ENCODE measurements at places on chromosomes 6 and 20. TPM values are rescaled to one million over a fixed set of nuclear protein-coding genes. Genes with fewer than 3 reads are reported as not detected.

DNA sequence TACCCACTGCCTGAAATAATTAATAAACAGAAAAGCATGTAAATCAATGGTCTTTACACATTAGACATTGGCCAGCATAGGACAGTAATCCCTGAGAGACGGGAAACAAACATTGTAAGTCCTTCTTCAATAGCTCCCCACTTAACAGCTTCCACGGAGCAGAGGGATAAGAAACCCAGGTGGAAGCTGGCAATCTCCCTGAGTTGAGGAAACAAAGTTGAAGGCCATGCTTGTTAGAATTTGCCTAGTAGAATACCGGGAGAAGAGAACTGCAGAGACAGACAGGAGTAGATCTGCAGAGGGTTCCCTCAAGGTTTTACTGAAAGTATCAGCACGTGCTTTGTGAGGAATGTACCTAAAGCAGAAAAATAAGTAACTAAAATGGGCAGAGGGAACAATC is 33.9 kb downstream of the REV3L start:
- DNase-seq = no peak

TNXB gene
- 15.2 TPM for total RNA-seq

GRCh38 chr6:3782876-3783832 is 31.6 kb upstream of the PXDC1 start:
- DNase-seq = no peak

DNA sequence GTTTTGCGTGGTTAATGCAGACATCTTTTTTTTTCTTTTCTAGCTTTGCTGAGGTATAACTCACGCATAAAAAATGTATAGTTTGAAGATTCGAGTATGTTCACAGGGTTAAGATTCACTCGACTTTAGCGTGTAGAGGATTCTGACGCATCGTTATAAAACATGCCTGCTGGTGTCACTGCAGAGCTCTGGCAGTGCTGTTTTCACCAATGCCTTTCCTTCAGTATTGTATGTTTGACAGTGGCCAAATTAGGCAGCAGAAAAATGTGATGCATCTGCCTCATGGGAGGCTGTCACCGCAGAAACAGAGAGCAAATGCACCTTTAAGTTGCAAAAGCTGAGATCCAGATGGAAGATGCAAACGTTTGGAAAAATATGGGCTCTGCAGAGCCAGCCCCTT is 18.0 kb upstream of the SIRPB2 start:
- peak; percentile 56 for DNase-seq

HTR1E gene
- not detected for total RNA-seq

DNA sequence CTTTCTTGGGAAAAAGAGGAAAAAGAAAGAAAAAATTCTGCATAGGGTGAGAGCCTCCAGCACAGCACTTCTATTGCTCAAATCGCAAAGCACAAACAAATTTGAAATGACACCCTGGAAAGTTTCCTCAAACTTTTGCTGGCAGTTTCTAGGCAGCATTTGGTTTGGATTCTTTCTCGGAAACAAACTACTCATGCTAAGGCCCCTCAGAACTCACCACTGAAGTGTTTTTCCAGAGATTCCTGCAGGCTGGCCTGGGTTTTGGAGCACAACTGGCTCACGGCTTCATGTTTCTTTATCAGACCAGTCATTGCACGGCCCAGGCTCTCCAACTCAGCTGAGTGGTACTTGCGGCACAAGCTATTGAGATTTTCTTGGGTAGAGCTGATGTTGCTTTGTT is 237.8 kb downstream of the SYNE1 start:
- DNase-seq = no peak

DNA sequence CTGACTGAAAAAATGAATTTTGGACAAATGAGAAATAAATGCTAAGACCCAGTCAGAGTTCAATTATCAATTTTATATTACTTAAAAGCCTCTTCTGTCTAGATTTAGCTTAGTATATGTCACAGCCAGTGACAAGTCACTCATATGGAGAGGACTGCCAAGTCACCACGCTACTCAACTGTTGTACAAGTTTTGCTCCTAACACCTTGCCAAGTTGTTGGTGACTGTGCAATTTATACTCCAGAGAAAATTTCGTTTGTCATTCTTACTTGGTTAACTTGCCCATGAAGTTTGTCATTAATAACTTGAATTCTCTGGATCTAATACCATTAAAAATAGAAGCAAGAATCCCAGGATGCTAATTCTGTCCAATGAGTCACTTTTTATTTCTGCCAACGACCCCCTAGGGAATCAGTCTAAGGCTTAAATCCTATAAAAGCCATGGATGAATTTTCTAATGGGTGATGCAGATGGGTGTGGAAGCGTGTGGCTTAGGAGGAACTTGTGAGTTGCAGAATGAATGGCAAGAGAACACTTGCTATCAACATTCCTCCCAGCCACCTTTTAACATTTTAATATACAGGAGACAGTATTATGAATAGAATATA is 30.4 kb upstream of the FBXO30 start:
- no peak for DNase-seq

SLC22A1 gene
- total RNA-seq = 4.5 TPM

- DNase-seq = no peak
Observed at GRCh38 chr6:72212686-72213085, 326.3 kb downstream of the RIMS1 start.

GRCh38 chr6:151765444-151765886 is 42.0 kb upstream of the ESR1 start:
- no peak for DNase-seq

GPR6 gene
- not detected for total RNA-seq

ECT2L gene
- total RNA-seq = 0.12 TPM

- DNase-seq = no peak
Observed at GRCh38 chr6:97405818-97406409, 122.9 kb upstream of the MMS22L start.

DNA sequence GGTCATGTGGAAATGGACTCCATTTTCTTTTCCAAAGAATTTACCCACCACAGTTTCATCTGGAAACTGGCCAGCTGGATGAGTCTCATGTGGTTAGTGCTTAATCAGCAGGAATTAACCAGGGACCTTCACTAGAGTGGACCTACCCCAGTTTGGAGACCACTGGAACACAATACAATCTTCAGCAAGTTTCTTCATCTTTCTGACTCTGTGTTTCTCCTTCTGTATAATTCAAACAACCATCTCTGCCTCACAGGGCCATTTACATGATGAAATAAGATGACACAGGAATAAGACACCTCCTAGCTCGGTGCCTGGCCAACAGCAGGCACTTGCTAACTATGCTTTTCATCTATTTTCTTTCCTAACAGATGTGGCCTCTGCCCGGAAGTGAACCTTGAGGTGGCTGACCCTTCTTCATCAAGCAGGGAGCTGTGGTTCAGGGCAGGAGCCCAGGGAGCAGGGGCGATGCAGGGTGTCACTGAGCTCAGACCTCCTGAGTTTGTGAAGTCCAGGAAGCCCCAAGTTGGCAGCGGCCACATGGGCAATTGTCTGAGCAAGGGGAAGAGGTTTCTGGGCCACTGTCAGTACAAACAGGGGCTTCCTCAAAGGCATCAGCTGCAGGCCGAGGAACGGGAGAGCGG is 98.8 kb downstream of the SOD2 start:
- no peak for DNase-seq

OVOL2 gene
- total RNA-seq = not detected

PREX1 gene
- 392 TPM for total RNA-seq

DTNBP1 gene
- 31.6 TPM for total RNA-seq

CAGE1 gene
- 1.1 TPM for total RNA-seq

COL9A3 gene
- total RNA-seq = 1.9 TPM

CNBD2 gene
- total RNA-seq = 19.5 TPM

GRCh38 chr6:26270903-26271667 is 93.9 kb upstream of the BTN3A2 start:
- peak; percentile 92 for DNase-seq

DNA sequence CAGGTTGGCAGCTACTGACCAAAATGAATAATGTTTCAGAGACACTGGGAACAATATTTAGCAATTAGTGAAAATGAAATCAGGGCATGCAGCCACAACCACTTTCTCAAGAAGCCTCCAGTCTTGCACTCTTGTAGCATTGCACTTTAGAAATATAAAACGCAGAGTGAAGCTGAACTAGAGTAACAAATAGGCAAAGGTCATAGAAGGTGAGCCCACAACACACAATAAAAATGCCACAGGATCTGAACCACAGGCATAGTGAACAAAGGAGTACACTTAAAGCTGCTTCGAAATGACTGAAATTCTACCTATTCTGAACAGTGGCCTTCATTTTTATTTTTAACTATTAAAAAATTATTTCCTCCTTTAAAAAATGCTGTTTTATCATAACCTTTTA is 25.0 kb downstream of the DDO start:
- no peak for DNase-seq

GRCh38 chr6:50853939-50854338 is 35.3 kb downstream of the TFAP2B start:
- DNase-seq = no peak

DNA sequence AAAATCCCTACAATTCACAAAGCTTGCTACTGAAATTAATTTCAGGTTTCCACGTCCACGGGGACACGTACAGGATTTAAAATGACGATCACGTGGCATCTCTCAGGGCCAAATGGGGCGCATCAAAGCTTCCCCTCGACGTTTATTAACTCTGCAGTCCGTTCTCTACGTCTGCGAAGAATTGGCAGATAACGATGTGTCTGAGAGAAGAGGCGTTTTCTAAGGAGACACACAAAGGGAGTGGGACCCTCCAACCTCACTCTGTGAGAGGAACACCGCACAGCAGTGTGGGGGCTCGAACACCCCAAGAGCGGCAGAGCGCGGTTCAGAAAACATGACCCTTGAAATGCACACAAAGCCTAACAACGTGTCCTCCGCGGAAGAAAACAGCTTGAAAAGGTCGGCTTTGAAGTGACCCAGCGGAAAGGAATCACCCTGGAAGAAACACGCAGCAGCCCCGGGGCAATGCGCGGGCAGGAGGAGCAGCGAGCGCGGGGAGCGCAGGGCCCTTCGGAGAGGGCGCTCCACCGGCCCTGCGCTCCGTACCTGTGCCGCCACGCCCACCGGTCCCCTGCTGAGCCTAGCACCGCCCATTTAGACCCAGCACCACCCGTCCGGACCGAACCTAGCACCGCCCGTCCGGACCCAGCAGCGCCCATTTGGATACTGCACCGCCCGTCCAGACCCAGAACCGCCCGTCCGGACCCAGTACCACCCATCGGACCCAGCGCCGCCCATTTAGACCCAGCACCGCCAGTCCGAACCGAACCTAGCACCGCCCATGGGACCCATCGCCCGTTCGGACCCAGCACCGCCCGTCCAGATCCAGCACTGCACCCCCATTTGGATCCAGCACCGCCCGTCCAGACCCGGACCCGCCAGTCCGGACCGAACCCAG is 1.1 kb upstream of the AFDN start:
- DNase-seq = peak; percentile 49

GRCh38 chr6:166610069-166610468 is 17.0 kb downstream of the RPS6KA2 start:
- DNase-seq = no peak
